Astrocyte (in vitro differentiated cells and primary cell): ENCODE measurements at places on chromosomes 7 and 10. TPM values are rescaled to one million over a fixed set of nuclear protein-coding genes. Genes with fewer than 3 reads are reported as not detected.
A peak's percentile ranks its signal among the peaks of the same experiment; 100 is the strongest.

Gene FAM3C
- 61.0 and 71.8 TPM in 2 replicates for total RNA-seq

- H3K4me3 ChIP-seq, result no peak overlapping the region
- no peaks in the 10 kb centered on the region for H3K4me1 ChIP-seq
- no peaks in the 10 kb centered on the region for H3K36me3 ChIP-seq
- no peak overlapping the region for H3K27ac ChIP-seq
- no peaks in the 10 kb centered on the region for H3K27me3 ChIP-seq
These were observed 330.0 kb upstream of the GLI3 start for GRCh38 chr7:42567051-42567450.

GRCh38 chr7:42671627-42672026 is 240.2 kb downstream of the C7orf25 start:
- H3K27ac ChIP-seq, result no peak overlapping the region
- H3K4me3 ChIP-seq, result no peak overlapping the region
- H3K36me3 ChIP-seq, result no peaks in the 10 kb centered on the region
- H3K4me1 ChIP-seq, result no peaks in the 10 kb centered on the region

DNA sequence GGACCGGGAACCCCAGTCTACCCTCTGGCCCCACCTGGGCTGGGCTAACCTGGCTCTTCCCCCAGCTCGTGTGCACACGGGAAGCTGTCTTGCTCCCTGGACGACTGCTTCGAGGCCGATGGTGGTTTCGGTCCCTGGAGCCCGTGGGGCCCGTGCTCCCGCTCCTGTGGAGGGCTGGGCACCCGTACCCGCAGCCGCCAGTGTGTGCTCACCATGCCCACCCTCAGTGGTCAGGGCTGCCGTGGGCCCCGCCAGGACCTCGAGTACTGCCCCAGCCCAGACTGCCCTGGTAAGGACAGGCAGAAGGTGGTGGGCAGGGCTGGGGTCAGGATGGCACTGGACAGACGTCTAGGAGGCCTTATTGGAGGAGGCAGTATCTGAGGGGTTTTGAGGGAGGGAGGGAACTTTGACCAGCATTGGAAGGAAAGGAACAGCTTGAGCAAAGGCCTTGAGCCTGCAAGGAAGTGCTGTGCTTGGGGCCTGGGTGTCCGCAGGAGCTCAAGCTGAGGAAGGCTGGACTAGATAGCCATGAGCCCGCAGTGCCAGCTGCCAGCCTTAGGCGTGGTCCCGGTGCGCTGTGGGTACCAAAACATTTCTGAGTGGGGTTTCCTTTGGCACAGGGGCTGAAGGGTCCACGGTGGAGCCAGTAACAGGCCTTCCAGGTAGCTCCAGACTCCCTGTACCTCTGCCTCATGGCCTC is 20.2 kb upstream of the ZNF862 start:
- no peak for DNase-seq
- no peak overlapping the region for H3K4me3 ChIP-seq
- no peaks in the 10 kb centered on the region for H3K27me3 ChIP-seq
- no peak overlapping the region for H3K27ac ChIP-seq

DNA sequence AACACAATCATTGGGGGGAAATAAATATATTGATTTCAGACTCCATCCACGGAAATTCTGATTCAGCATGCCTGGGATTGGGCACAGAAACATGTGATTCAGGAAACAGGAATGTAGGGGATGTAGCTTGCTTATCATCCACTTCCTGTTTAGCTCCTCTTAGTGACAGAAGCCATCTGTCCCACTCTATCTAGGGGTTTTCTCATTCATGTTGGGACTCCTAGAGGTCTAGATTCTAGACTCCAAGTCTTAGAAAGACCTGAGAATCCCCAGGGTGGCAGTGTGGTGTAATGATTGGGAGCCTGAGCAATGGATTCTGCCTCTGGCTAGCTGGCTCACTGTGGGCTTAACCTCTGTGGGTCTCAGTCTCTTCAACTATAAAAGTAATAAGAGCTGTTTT is 67.9 kb downstream of the CDK1 start:
- H3K27me3 ChIP-seq, result no peaks in the 10 kb centered on the region
- H3K4me3 ChIP-seq, result no peak overlapping the region
- H3K36me3 ChIP-seq, result no peaks in the 10 kb centered on the region
- peaks cover 10% of the 10 kb centered on the region for H3K4me1 ChIP-seq
- no peak overlapping the region for H3K27ac ChIP-seq
- DNase-seq, result peak; percentile 47

DNA sequence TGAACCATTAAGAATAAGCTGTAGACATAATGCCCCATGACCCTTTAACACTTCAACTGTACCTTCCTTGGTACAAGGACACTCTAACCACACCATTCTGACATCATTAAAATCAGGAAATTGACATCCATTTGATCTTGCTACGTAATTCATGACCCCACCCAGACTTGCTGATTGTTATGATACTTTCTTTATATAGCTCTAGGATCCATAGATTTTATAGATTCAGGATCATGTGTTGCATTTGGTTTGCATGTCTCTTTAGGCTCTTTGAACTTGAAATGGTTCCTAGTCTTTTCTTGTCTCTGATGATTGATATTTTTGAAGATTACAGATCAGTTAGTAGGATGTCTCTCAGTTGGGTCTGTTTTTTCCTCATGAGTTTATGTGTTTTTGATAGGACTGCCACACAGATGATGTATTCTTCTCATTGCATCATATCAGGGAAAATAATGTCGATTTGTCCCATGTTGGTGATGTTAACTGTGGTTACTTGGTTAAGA is 13.5 kb downstream of the CCM2 start:
- no peaks in the 10 kb centered on the region for H3K27me3 ChIP-seq
- no peaks in the 10 kb centered on the region for H3K4me1 ChIP-seq
- H3K4me3 ChIP-seq, result no peak overlapping the region
- no peak overlapping the region for H3K27ac ChIP-seq
- H3K36me3 ChIP-seq, result no peaks in the 10 kb centered on the region
